ENCODE measurements at places on chromosomes 3 and 15.

DNA sequence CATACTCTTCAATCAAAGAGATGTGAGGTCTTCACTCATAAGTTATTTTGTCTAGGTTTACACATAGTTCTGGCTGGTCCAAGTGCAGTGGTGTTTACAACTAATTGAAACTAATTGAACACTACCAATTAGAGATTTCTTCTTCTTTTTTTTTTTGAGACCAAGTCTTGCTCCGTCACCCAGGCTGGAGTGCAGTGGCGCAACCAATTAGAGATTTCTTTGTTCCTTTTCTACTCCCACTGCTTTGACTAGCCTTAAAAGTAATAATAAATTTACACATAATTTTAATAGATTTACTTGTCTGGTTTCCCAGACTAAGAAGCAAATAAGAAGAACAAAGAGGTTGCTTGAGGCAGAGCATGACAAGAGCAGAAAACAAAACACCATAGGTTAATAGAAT lies 6.7 kb upstream of the DENND6A start:
- DNase-seq: no peak

DNA sequence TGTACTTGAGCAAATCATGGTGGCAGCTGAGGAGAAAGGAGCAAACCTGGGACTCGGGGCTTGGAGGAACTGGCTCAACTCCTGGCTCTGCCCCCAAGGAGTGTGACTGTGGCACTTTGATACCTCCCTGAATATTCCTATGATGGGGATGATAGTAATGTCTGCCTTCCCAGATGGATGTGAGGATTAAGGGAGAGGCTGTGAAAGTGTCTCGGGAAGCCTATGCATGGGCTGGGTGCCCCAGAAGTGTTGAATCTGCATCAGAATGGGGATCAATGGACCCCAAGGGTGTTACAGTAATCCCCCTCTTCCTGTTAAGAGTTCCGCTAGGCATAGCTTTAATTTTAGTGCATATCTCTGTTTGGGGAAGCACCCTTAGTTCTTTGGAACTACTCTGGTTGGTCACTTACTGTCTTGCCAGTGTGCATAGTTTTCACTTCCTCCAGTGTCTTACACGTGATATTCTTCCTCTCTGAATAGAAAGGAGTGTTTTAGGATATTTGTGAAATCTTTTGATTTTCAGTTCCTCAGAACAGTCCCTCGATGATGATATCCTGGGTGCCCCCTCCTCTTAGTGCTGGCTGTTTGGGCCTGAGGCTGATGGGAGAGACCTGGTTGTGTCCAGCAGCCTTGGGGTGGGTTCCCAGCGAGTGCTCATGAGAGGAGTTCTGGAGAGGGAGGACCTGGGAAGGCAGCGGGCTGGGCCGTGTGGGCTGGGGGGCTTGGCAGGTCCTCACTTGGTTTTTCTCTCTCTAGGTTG lies 97.5 kb downstream of the CHDH start:
- DNase-seq: no peak

DNA sequence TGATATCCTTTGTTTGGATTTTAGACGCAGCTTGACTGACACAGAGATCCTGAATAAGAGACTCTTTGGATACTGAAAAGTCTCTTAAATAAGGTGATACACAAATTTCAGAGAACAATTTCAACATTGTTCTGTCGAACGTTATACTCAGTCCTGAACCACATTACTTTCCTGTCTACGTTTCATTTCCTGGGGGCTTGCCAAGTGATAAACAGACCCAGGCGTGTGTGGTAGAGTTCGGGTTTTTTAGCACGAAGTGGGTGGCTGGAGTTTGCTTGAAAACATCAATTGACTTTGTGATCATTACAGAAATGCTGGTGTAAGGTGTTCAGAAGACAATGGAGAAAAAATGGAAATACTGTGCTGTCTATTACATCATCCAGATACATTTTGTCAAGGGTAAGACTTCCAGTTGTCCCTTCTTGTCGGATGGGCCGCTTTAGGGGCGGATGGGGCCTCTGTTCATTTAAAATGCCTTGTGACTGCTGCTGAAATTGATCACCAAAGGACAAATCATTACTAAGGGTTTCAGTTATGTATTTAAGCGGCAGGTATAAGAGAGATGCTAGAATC lies at the start of gene CD96:
Gene CD96, plus strand, starts transcription at position 287 of the 573 bp plus-strand sequence. Its CDS starts 52 bp downstream, at position 339.
- DNase-seq: peak; percentile 57

DNA sequence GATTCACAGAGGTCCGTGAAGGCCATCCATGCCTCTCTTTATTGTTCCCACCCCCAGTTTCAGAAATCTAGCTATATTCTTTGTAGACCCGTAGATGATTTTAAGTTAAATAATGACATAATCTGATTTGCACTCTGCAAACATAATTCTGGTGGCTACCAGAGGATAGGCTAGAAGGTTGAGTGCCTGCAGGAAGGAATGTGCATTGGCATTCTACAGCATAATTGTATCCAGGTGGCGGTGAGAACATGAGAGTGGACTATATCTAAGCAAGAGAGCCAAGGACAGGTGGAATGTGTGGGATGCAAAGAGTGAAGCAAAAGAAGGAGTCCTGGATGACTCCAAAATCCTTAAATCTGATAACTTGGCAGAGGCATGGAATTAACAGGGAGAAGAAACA lies 298.5 kb upstream of the MME start:
- no peak for DNase-seq

DNA sequence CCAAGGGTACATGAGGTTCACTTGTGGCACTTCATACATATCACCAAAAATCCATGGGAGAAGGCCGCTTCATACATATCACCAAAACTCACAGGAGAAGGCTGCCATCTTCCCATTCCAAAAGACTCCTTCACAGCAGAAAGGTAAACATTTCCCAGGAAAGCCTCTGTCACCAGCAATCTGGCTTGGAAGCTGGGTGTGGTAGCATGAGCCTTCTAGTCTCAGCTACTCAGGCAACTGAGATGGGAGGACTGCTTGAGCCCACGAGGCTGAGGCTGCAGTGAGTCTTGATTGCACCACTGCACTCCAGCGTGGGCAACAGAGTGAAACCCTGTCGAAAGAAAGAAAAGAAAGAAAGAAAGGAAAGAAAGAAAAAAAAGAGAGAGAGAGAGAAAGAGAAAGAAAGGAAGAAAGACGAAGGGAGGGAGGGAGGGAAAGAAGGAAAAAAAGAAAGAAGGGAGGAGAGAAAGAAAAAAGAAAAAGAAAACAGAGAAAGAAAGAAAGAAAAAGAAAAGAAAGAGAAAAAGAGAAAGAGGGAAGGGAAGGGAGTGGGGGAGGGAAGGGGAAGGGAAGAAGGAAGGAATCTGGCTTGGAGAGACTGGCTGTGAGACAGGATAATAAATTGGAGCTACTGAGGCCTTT lies 7.2 kb downstream of the LRIG1 start:
- DNase-seq: no peak
